Keratinocyte (primary cell): ENCODE measurements at places on chromosomes 3 and 15.
A peak's percentile ranks its signal among the peaks of the same experiment; 100 is the strongest.

DNA sequence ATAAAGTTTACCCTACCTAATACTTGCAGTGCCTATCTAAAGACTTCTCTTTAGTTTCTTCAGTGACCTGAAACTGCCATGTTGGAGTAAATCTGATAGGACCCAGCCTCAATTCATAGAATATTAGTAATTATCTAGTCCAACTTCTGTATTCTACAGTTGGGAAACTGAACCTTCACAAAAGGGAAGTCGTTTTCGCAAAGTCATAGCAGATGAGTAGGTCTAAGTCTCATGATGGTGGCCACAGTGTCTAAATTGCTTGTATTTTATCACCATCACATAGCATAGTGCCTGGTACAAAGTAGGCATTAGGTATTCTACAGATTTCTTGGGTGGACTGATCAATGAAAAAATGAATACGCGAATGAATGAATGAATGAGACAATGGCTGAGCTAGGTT lies 8.4 kb downstream of the GMNC start:
- H3K27ac ChIP-seq, result no peak overlapping the region
- no peak for DNase-seq
- H3K4me3 ChIP-seq, result no peak overlapping the region
- H3K36me3 ChIP-seq, result no peaks in the 10 kb centered on the region

DNA sequence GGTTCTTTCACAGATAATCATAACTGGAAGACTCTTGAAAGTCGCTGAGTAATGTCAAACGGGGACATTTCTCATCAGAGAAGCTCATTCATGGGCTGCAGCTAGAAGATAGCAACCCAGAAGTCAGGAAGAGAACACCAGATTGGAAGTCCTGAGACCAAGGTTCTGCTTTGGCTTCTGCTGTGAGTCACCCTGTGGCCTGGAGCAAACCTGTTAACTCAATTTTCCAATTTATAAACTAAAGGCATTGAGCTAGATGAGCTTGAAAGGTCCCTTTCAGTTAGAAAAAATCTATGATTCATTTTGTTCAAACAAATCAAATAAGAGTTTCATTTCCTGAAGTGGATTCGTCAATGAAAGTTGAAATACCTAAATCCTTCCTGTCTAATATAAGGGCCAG lies 402.2 kb downstream of the EPHB1 start:
- H3K36me3 ChIP-seq, result no peaks in the 10 kb centered on the region
- H3K27me3 ChIP-seq, result no peaks in the 10 kb centered on the region
- H3K27ac ChIP-seq, result no peak overlapping the region
- no peak for DNase-seq
- H3K4me3 ChIP-seq, result no peak overlapping the region

GRCh38 chr3:16899919-16900318 lies 15.2 kb downstream of the PLCL2 start:
- peaks cover 4% of the 10 kb centered on the region for H3K27me3 ChIP-seq
- no peaks in the 10 kb centered on the region for H3K36me3 ChIP-seq
- no peak overlapping the region for H3K4me3 ChIP-seq
- no peak for DNase-seq
- no peaks in the 10 kb centered on the region for H3K4me1 ChIP-seq
- no peak overlapping the region for H3K27ac ChIP-seq

DNA sequence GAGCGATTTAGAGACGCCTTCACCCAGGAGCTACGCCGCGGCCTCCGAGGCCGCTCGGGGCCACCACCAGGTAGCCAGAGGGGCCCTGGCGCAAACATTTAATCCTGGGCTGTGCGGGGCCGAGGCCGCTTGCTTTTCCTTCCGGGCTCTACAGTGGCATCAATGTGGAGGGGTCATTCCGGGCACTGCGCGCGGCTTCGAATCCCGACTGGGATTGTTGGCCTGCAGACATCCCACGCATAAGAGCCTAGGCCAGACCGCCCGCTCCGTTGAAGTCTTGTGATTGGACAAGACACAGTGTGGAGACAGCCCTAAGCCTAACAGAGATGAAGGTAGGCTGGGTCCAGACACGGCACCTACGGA lies 568 bp upstream of the NCBP2 start:
- peaks cover 26% of the 10 kb centered on the region for H3K36me3 ChIP-seq
- DNase-seq, result no peak
- H3K4me1 ChIP-seq, result peaks cover 15% of the 10 kb centered on the region
- peak overlapping the region; percentile 77 for H3K27ac ChIP-seq
